ENCODE measurements at places on chromosomes 1 and 21.

DNA sequence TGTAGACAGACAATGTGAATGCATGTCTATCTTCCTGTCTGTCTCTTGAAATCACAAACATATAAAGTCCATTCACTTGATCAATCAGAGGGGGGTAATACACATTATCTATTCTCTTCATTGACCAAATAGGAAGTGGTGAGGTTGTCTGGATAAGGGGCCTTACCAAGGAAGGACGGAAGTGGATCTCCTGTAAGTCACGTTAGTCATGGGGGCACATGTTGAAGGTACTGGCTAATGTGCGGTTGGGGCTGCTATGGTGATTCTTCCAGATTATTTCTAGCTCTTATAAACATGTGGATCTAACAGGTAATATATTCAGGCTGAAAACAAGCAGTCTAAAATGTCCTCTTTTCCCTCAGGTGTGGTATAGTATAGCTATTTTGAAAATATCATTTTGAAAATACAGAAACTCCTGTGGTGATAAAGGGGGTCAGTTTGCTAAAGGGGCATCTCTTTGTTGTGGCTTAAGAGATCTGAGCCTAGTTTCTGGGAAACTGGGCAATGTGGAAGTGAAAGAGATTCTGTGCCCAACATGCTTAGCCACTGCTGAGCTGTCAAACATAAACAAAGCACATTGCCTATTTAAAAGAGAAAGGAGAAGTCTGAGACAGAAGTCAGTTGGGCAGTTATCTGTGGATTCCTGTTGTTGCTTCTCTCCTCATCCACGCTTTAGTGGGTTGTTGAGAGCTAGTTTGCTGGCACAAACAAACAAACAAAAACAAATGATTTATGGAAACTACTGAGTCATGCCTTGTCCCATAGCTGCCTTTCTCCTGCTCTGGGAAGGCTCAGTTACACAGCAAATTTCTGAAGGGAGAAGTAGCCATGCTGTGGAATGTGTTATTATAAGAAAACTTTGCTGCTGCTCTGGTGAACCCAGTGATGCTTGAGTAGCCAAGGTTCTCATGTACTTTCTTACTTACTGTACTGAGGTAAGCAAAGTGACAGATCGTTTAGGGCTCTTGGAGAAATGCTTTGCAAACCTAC, 166.9 kb downstream of the HLX start:
- DNase-seq: no peak

GRCh38 chr1:64699327-64699726, 45.5 kb upstream of the RAVER2 start:
- no peak for DNase-seq

DNA sequence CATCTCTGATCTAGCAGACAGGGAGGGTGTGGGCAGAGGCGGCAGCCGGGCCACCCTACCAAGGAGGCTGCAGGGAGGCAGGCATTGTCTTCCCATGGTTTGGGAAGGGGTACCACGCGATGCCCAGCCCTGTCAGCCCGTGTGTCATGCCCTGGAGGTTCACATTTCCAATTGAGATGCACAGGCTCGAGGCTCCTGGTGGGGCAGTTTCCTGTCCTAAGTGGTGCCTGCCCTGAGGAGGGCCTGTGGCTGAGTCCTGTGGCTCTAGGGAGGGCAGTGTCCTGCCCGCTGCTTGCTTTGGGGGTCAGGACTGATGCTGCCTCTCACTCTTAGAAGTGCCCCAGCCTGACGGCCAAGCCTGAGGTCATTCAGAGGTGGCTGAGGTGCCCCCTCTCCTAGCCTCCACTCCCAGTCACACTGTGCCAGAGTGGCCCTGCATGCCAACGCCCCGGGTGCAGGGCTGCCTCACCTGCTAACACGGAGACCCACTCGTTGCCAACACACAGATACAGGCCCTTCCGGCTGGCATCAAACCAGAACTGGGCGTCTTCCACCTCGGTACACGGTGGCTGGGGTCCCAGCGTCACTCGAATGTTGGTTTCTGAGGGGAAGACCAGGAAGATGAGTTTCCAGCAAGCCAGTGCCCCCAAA, 11.9 kb downstream of the KRTAP10-1 start:
- peak; percentile 45 for DNase-seq

DNA sequence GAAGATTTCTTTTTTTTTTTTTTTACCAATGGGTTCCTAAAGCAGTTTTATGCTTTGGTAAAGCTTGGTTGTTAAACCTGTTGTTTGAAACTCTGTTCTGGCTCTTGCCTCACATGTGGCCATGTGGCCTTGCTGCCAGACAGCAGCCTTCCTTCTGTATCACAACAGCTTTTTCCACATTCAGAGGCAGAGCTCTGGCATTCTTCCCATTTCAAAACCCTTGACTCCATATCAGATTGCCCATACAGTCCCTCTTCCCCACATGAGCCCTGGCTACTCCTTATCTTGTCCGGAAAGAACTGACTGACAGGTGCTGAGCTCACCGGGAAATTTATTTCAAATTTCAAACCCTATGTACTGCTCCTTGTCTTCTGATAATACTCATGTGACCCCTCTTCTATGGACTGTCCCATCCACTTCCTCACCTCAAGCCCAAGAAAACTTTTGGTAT, 38.5 kb upstream of the LAX1 start:
- DNase-seq: no peak

GRCh38 chr1:15704526-15705183, 20.5 kb downstream of the PLEKHM2 start:
- no peak for DNase-seq

GRCh38 chr1:81433676-81434075, 367.1 kb upstream of the ADGRL2 start:
- DNase-seq: no peak

DNA sequence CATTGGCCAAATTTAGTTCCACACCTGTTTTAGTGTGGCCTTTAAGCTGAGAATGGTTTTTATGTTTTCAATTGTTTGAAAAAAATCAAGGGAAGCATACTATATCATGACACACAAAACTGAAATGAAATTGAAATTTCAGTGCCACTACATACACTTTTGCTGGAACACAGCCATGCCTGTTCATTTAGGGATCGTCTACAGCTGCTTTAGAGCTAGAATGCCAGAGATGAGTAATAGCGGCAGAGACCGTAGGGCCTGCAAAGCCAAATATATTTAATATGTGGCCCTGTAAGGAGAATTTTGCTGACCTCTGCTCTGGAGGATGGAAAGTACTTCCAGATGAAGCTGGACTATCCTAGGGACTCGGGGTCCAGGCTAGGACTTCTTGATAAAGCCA, 62.5 kb upstream of the LYST start:
- DNase-seq: no peak

DNA sequence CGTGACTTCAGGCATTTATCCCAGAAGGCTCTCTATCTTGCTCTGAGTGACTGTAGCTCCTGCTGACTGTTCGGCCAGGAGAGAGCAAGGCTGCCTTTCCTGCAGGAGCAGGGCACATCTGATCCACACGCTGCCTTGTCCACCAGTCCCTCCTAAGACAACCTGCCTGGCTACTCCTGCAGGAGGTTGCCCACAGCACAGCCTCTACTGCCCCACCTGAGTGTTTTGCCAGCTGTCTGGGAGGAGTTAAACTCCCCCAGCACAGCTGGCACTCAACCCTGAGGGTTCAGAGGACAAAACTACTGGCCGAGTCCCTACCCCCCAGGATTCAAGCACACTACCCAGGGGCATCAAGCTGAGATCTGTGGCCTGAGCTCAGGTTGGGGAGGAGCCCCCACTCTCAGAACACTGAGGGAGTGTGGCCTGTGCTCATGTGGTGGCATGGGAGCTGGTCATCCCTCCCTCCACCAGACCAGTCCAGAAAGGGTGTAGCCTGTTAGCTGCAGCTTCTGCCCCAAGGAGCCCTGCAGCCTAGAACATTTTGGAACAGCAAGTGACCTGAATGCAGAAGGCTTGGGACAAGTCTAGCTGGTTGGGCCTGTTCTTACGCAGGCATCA, 237.3 kb downstream of the SLC44A5 start:
- DNase-seq: no peak

DNA sequence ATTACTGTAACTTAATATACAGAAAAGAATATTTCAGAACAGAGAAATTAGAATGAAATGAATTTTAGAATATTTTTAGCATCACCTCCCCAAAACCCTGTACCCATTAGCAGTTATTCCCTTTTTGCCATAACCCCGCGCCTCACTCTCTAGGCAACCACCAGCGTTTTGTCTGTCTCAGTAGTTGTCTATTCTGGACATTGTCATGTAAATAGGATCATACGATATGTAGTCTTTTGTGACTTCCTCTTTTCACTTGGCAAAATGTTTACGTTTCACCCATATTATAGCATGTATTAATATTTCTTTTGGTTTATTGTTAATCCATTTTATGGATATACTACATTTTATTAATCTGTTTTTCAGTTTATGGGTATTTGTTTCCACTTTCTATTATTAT, 24.9 kb downstream of the SOAT1 start:
- no peak for DNase-seq

DNA sequence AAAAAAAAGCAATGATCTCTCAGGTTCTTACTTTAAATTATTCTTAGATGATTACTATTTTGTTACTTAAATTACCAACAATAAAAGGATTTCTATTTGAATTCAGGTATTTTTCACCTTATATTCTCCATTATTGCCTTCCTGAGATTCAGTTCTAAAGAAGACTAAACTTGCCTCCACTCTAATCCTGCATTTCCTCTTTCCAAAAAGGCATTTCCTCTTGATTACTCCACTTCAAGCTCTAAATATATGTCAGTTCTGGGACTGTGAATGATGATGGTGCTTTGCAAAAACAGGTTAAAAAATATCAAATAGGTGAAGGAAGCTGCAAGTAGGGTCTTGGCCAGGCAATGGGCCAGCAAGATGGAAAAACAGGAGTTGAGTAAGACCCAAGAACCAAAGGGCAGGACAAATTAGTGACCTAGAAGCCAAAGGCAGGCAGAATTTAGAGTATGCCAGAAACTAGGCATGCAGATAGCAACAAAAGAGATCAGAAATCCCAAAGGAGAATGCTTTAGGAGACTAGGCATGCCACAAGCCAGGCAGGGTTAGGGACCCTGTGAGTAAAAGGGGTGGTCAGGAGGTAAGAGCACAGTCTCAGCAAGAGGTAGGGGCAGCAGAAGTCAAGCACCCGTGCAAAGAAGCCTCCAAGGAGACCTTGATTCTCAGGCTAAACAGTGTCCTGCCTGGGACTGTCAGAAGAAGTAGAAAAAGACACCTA, 11.3 kb upstream of the DIPK1A start:
- no peak for DNase-seq

- DNase-seq: no peak
Measured at GRCh38 chr1:19348441-19349198, 36.5 kb downstream of the SLC66A1 start.

DNA sequence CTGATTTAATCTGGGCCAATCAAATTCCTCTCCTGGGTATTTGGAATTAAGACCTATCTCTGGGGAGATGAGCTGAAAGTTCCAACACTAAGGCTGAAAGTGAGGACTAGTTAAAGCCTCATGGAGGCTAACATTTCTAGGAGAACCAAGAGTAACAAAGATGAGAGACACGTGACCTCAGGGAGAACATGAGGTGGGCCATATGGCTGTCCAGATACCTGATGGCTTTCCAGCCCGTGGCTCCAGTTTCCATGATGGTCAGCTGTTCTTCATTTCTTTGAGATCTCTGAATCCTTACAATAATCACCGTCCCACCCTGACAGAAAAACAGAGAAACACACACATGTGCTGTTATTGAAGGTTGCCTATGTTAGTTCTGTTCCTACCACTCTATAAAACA, 66.1 kb downstream of the LEPR start:
- DNase-seq: no peak

GRCh38 chr1:167821969-167822685, 91.8 kb downstream of the ADCY10 start:
- DNase-seq: no peak

- no peak for DNase-seq
Measured at GRCh38 chr1:110203021-110203661, 7.0 kb upstream of the KCNC4 start.
